IPS-NIHi11 (cell line): ENCODE measurements at places on chromosomes 16 and 17.

DNA sequence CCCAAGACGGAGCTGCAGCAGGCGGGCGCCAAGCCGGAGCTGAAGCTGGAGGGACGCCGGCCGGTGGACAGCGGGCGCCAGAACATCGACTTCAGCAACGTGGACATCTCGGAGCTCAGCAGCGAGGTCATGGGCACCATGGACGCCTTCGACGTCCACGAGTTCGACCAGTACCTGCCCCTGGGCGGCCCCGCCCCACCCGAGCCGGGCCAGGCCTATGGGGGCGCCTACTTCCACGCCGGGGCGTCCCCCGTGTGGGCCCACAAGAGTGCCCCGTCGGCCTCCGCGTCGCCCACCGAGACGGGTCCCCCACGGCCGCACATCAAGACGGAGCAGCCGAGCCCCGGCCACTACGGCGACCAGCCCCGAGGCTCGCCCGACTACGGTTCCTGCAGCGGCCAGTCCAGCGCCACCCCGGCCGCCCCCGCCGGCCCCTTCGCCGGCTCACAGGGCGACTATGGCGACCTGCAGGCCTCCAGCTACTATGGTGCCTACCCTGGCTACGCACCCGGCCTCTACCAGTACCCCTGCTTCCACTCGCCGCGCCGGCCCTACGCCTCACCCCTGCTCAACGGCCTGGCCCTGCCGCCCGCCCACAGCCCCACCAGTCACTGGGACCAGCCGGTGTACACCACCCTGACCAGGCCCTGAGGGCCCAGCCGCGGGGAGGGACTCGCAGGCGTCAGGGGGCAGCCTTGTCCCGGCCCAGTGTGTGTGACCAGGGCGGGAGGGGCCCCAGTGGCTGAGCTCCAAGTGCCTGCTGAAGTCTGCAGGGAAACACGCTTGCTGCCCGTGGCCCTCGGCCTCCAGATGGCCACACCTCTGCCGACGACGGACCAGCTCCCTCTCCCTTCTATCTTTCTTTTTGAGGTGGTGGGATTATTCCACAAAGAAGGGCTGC lies 3.4 kb downstream of the SOX8 start:
- no peak for DNase-seq

DNA sequence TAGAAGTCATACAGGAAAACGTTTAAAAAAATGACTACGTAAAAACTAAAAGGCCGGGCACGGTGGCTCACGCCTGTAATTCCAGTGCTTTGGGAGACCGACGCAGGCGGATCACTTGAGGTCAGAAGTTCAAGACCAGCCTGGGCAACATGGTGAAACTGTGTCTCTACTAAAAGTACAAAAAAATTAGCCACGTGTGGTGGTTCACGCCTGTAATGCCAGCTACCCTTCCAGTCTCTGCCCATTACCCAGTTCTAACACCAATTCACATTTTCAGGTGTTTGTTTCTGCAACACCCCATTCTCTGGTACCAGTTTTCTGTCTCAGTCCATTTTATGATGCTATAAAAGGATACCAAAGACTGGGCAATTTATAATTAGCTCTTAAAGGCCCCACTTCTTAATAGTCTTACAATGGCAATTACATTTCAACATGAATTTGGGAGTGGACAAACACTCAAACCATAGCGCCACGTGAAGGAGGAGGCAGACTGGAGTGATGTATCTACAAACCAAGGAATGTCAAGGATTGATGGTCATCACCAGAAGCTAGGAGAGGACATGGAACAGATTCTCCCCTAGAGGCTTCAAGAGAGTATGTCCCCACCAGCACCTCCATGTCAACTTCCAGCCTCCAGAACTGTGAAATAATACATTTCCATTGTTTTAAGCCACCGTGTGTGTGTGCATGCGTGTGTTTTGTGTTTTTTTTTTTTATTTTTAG lies 791 bp upstream of the C17orf75 start:
- no peak for DNase-seq

DNA sequence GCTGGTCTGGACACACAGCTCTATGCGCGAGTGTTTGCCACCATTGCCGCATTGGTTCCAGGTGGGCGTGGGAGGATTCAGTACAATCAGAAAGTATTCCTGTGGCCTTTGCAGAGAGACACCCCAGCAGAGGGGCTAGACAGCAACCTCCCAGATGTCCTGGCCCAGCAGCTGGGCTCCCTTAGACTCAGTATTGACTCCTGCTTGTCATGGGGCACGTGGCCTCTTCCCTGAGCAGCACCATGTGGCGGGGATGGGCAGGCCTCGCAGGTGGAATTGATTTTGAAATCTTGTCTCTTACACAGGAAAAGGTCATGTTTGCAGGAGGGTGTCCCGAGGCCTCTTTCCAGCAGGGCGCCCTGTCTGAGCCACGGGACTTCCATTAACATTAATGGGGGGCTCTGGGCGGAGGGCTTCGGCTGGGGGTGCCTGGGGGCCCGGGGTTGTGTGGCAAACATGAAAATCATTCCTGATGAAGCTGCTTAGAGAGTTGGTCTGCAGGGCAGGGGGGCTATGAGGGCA lies 96.4 kb downstream of the C16orf78 start:
- DNase-seq: no peak

DNA sequence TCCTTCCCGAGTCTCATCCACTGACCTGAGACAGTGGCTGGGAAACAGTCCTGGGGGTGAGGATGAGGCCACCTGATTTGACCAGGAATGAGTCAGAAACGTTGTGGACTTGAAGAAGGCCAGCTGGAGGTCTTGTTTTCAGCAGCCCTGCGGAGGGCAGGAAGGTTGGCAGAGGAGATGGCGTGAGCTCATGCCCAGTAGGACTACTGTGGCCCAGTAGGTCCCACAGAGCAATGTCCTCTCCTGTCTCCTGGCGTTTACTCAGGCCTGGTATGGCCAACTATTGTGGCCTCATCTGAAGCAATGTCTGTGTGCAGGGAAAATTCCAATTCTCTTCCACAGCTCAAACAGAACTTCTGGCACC lies 84.1 kb upstream of the DNAJA2 start:
- no peak for DNase-seq

DNA sequence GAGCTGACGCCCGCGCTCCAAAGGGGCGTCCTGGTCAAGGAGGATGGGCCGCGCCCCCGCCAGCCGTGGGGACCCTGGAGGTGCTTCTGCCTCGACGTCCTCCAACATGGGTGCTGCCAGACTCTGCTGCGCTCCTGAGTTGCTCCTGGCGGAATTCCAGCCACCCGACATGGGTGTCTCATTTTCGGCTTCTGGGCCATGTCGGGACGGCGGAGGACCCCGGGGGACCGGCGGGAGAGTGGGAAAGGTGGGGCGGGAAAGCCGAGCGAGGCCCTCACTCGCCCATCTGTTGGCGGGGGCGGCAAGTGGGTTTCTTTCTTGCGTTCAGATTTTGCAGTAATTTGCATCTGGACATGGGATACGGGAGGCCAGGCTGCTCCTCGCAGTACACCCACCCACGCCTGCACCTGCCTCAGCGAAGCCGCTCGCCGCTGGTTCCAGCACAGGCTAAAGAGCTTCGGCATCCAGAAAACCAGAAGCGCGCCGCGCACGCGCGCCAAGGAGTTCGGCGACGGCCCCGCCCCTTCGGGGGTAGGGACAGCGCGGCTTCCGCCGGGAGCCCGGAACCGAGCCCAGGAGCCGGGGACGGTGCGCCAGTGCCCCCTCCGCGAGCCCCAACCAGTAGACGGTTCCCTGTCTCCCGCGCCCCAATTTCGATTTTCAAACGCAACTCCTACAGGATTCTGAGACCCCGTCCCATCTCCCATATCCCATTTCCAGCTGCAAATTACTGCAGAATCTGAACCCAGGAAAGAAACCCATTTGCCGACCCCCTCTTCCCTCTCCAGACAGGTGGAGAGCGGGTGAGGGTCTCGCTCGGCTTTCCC lies at the start of gene ARMC7:
Gene ARMC7 (plus strand): TSS at position 563 of the 827 bp plus-strand sequence. CDS start 320 bp downstream, outside the sequence.
- DNase-seq: peak; percentile 98

- DNase-seq: no peak
Measured at GRCh38 chr17:62727916-62728672, 80.0 kb downstream of the MARCHF10 start.

DNA sequence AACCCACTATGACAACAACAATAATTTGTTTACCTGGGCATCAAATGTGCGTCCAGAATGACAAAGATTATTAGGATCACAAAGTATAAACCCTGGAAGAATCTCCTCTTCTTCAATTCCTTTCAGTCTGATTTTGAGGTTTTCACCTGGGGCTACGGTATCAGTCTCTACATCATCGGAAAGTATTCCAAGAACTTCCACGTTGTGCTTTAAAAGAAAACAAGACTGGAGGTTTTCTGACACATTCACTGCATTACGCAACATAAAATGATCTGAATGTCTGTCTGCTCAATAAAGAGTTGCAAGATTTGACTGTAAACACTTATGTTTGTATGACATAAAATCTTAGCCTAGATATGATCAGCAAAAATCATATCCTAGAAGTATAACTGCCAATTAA lies 26.0 kb upstream of the RSL1D1 start:
- DNase-seq: no peak

GRCh38 chr16:82639666-82640336 lies 13.0 kb downstream of the CDH13 start:
- DNase-seq: peak; percentile 68
